Islet precursor cell (in vitro differentiated cells): ENCODE measurements at places on chromosomes 13 and 19.

- no peak for DNase-seq
Measured at GRCh38 chr19:35959040-35959967, 23.1 kb downstream of the LRFN3 start.

DNA sequence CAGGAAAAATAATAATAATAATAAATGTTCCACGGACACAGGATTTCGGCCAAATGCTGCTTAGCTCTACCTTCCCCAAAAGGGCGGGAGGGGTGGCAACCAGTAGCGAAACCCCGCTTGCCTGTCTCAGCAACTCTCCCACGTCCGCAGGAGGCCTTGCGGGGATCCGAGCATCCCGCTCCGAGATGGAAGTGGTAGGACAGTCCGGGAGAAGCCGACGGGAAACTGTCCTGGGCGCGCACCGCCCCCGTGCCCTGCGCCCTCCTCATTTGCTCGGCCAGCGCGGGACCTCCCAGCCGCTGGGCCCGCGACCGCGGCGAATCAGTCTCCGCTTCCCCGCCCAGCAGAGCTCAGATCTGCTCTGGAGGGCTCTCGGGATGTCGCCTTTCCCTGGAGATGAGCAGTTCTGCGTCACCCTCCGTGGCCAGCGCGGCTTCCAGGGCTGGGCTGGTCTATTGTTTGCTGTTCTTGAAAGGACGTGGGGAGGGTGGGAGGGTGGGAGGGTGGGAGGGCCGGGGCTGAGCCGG lies 48.9 kb upstream of the PABPC3 start:
- peak; percentile 96 for DNase-seq

GRCh38 chr13:27024776-27025492 lies 146.7 kb downstream of the USP12 start:
- DNase-seq, result peak; percentile 49

- DNase-seq, result no peak
Measured at GRCh38 chr13:42395086-42395821, 123.3 kb downstream of the AKAP11 start.

DNA sequence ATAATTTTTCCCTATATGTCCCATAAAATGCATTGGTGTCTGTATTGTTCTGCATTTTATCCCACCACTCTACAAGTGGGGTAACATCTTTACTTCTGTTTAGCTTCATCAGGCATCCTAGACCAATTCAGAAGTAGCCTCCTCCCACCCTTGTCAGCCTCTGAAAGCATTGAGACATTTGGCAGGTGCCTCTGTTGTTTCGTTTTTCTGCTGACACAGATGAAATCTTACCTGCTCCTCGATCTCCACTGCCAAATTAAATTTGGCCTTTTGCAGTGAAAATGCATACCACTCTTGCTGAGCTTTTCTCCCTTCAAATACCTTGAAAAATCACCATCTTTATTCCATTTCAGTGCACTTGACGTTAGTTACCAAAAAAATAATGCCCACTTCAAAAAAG lies 83.5 kb upstream of the STARD13 start:
- DNase-seq, result no peak

DNA sequence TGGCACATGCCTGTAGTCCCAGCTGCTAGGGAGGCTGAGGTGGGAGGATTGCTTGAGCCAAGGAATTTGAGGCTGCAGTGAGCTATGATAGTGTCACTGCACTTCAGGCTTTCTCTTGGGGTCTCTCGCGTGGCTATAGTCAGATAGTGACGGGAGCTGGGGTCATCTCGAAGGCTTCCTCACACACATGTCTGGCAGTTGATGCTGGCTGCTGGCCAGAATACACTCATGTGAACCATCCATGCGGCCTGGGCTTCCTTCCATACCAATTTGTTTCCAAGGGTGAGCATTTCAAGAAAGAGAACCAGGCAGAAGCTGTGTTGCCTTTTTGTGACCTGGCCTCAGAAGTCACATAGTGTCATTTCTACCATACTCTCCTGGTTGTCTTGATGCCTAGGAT lies 26.4 kb downstream of the LEUTX start:
- DNase-seq, result no peak

- DNase-seq, result no peak
Measured at GRCh38 chr13:65592731-65593130, 1637.4 kb downstream of the PCDH9 start.

DNA sequence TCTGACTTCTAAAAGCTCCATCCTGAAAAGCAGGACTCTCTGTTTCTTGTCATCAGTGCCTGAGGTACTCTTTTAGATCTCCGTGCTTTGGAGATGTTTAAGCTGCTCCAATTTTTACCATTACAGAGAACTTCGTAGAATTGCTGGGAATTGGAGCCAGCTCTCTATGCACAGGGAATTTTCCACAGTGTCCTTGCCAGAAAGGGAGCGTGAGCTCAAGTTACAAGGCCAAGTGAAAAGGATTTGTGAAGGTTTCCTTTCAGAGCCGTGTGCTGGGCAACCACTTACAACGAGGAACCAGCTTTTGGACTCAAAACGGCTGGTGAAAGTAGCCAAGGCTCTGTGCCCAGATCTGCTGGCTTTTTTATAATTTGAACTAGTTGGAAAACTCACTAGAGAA lies 82.6 kb downstream of the NUFIP1 start:
- DNase-seq, result no peak

DNA sequence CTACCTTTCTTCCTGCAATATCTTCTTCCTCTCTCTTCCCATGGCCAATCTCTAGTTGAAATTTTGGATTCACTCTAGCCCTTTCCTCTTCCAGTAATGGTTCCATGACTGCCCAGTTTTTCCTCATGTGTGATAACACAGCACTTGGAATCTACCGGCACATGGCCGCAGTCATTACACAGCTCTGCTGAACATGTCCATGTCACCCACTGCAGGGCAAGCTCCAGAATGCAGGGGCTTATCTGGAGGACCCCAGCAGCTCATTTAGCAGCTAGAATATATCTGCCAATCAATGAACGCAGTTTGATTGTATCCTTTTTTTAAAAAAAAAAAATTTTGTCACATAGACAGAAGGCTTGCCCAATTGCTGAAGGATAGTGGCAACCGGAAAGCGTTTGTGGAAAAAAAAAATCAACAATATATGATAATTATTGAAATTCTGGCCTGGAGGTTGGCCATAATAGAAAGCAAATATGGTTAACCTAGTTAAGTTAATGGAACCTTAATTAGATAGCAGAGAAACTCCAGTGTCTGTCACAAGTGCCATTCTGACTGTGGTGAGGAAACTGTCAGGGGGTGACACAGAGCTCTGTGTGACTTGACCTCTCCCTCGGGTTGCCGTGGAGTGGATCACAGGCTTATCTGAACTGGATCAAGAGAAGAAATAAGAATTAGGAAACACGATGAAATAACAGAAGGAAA lies 426.7 kb downstream of the LIG4 start:
- no peak for DNase-seq

- peak; percentile 90 for DNase-seq
Measured at GRCh38 chr19:8609279-8610040, 1.1 kb downstream of the ADAMTS10 start.

DNA sequence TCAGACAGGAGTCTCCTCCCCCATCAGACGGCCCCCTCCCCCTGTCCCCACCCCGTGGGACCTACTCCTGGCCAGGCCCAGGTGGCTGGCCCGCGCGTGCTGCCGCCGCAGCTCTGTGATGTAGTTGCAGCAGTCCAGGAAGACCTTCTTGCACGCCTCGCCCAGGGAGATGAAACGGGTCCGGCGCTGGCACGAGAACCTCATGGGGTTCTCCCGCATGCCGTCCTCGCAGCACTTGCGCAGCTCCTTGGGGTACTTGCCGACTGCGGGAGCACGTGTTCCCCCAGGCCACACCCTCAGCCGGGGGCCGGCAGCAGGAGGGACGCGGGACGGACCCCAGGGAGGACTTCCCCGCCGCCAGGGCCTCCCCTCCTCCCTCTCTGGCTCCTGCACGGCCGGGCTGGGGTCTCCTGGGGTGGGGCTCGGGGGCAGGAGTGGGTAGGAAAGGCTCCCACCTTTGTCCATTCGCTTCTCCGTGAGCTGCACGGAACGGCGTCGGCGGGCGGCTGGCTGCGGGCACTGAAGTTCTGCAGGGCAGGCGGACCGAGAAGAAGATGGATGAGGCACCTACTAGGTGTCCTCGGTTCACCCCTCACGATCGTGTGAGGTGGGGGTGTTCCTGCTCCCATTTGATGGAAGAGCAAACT lies 13.3 kb downstream of the C3 start:
- no peak for DNase-seq

GRCh38 chr19:18417250-18418028 lies 1.8 kb upstream of the SSBP4 start:
- peak; percentile 92 for DNase-seq

DNA sequence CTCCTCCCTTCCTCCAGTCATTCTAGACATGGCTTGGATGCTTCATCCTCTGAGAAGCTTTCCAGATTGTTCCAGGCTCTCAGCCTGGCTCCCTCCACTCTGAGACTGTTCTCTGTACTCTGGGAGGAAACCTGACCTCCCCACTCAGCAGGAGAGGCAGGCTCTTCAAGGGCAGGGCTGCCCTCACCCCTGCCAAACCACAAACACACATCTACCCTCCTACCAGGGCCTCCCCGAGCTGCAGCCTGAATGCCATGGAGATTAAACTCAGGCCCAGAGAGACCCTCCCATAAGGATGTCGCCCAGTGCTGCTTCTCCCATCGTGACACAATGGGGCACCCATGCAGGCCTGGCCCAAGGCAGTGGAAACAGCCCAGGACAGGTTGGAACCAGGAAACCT lies 16.2 kb downstream of the NUMBL start:
- peak; percentile 37 for DNase-seq

- no peak for DNase-seq
Measured at GRCh38 chr19:27679399-27679798, 1533.6 kb downstream of the UQCRFS1 start.

DNA sequence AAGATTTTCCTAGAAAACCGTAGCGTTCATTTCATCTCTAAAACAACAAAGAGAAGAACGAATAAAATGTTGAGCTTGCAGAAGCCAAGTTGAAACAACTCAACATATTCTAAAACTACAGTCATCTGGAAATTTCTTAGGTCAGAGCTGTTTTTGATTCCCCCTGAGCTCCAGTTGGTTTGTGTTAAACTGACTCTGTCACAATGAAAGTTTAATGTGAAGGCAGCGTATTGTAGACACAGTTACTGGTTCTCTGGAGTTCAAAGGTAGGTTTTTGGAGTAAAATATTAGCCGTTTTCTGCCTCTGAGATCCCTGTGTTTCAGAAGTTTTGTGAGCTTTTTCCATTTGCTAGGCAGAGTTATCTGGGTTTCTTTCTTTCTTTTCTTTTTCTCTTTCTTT lies 2.2 kb downstream of the ARHGEF7 start:
- DNase-seq, result no peak

DNA sequence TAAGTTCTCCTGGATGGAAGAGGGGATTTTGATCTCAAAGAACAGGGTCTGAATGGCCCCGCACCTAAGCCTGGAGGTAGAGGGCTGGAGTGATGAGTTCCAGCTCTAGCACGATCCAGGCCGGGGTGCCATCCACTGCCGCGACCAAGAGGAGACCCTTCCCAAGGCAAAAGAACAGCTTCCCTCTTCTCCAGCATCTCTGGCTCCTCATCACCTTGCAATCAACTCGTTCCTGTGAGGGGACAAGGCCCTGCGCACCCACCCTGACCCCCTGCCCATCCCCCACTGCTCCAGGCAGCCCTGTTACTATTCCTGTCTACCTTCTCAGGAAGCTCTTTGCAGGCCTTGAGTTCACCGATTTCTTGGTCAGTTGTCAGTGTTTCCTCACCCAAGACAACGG lies 17.8 kb downstream of the COL4A1 start:
- no peak for DNase-seq

- no peak for DNase-seq
Measured at GRCh38 chr13:30719525-30719914, 15.8 kb upstream of the ALOX5AP start.

- no peak for DNase-seq
Measured at GRCh38 chr19:1357531-1358109, 26.1 kb upstream of the NDUFS7 start.

- DNase-seq, result no peak
Measured at GRCh38 chr13:19169991-19170390, 11.6 kb downstream of the TUBA3C start.

- DNase-seq, result no peak
Measured at GRCh38 chr13:20573186-20573585, 6.2 kb downstream of the IFT88 start.

DNA sequence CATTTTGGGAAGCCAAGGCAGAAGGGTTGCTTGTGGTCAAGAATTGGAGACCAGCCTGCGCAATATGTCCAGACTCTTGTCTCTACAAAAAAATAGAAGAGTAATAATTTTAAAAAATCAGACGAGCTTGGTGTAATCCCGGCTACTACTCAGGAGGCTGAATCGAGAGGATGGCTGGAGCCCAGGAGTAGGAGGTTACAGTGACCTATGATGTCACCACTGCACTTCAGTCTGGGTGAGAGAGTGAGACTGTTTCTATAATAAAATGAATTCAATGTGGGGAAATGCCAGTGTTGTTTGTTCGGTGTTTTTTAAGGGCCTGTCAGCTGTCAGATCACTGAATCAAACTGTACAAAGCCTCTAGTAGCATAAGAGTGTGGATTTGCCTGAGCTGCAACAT lies 1.2 kb upstream of the FBXL3 start:
- DNase-seq, result no peak

GRCh38 chr19:19067276-19068072 lies 3.7 kb downstream of the SLC25A42 start:
- DNase-seq, result no peak

GRCh38 chr13:73715114-73715910 lies 418.9 kb downstream of the KLF12 start:
- DNase-seq, result no peak

DNA sequence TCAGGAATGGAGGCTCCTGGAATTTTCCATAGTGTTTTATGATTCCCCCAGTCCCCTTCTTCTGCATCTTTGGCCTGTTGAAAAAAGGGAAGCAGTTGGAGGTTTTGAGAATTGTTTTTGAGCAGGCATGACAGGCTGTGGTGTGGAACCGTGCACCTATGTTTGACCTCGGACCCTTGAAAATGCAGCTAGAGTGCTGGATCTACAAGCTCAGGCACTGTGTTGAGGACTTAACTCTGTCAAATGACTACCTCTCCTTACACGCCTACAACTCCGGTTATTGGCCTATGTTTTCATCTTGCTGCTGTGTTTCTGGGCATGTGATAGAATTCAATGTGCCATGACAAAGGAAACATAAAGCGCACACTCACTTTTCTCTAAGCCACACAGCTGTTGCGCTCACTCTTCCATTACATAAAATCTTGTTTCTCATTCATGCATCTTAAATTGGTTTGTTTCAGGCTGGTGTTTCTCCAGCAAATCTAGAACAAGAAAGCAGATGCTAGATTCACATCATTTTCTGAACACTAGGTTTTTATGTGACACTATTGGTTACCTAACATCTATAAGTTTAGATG lies 616.6 kb downstream of the FGF9 start:
- no peak for DNase-seq

- DNase-seq, result no peak
Measured at GRCh38 chr13:50916701-50917184, 7.2 kb downstream of the RNASEH2B start.
